ENCODE measurements at places on chromosomes 4 and X.
A peak's percentile ranks its signal among the peaks of the same experiment; 100 is the strongest.

DNA sequence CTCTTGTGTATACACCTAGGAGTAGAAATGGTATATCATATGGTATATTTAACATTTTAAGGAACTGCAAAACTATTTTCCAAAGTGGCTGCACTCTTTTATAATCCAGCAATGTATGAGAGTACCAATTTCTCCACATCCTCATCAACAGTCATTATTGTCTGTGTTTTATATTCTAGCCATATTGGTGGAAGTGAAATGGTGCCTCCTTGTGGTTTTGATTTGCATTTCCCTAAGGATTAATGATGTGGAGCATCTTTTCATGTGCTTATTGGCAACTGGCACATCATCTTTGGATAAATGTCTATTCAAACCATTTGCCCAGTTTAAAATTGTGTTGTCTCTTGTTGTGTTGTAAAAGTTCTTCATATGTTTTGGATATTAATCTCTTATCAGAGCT is 9.6 kb downstream of the BMP15 start:
- DNase-seq = no peak

GRCh38 chr4:143986180-143986579 is 33.0 kb downstream of the GYPB start:
- no peak for DNase-seq

DNA sequence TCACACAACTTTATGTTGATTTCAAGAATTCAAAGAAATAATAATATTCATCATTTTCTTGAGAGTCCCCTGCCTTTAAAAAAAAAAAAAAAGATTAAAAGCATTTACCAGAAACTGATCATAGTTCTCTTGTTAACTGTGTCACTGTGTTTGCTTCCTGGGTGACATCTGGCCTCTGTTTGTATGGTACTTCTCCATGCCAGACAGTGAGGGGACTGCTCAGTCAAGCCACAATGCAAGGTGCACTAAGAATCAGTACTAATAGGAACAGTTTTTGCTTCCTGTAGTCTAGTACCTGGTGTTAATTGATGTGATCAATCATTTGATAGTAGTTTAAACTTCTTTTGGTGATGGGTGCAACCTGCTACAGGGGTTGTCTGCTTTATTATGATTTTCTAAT is 77.5 kb downstream of the PHOX2B start:
- no peak for DNase-seq

- no peak for DNase-seq
Measured at GRCh38 chrX:1918780-1919179, 303.9 kb downstream of the ASMT start.

DNA sequence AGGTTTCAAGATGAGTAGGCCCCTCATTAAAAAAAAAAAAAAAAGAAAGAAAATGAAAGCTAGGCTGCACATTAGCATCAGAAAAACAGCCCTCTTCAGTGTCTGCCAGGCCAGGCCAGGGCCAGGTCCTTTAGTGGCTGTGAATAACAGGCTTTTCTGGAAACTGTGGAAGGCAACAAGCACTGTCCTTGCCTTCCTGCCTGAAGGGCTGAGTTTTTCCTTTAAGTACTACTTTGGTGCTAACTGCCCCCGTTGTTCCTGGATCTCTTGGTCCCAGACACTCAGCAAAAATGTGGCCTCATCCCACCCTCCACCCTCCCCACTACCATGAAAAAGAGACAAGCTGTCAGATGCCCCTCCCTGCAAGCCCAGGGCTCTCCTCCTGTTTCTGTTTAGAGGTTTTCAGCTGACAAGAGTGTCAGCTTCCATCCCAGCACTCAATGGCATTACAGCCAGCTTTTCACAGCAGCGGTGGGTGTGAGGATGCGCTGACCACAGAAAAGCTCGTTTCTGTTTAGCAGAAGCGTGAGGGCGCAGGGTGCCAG is 174.2 kb downstream of the NHS start:
- no peak for DNase-seq

- DNase-seq = no peak
Measured at GRCh38 chr4:3571921-3572320, 39.7 kb upstream of the LRPAP1 start.

- no peak for DNase-seq
Measured at GRCh38 chr4:128454881-128455280, 167.3 kb upstream of the PGRMC2 start.

DNA sequence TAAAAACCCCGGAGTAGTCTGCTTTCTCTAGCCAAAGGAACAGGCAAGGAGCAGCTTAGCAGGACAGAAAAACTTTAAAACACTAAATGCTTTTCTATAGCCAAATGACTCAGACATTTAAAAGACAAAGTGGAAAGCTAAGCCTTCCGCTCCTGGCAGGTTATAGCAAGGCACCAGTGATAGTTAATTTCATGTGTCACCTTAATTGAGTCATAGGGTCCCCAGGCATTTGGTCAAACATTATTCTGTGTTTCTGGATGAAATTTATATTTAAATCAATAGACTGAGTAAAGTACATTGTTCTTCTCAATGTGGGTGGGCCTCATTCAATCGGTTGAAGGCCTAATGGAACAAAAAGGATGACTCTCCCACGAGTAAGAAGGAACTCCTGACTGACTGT is 885.7 kb upstream of the ADGRL3 start:
- DNase-seq = no peak

- DNase-seq = peak; percentile 18
Measured at GRCh38 chr4:114400531-114400930, 198.1 kb upstream of the UGT8 start.

DNA sequence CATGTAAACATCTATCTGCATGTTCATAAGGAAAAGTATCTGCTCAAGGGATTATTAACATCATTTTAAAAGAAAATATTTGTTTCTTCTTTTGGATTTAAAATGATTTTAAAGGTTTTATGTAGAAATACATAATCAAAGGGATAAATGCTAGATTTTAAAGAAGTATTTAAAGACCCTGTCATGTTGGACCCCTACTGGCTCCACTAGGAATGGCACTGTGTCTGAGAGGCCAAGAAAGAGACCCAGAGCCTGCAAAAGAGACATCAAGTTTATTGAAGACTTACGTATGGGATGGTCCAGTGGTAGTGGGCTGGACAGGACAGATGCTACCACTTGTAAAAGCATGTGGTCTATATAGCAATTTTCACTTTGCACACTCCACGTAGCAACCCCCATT is 78.7 kb upstream of the PCDH18 start:
- no peak for DNase-seq

DNA sequence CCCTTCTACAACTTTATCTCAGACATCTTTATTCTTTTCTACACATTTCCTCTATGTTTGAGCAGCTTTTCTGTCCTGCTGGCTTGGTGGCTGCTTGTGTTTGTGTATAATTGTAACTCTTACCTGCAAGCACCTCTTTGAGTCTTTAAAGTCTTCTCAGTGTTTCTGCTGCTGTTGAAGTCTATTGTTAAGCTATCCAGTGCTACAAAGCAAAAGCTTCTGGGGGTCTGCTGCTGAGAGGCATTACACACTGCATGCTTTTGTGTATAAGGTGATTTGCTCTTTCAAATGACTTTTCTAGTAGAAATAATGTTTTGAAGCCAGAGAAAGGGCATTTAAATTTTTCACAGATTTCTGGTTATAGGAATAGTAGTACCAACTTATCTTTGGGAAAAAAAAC is 241.8 kb downstream of the DTHD1 start:
- DNase-seq = no peak

- peak; percentile 39 for DNase-seq
Measured at GRCh38 chr4:88949605-88950004, 107.4 kb downstream of the FAM13A start.

GRCh38 chr4:26729547-26729946 is 131.1 kb upstream of the STIM2 start:
- DNase-seq = no peak

GRCh38 chrX:53682885-53683555 is 3.5 kb downstream of the HUWE1 start:
- DNase-seq = peak; percentile 67

DNA sequence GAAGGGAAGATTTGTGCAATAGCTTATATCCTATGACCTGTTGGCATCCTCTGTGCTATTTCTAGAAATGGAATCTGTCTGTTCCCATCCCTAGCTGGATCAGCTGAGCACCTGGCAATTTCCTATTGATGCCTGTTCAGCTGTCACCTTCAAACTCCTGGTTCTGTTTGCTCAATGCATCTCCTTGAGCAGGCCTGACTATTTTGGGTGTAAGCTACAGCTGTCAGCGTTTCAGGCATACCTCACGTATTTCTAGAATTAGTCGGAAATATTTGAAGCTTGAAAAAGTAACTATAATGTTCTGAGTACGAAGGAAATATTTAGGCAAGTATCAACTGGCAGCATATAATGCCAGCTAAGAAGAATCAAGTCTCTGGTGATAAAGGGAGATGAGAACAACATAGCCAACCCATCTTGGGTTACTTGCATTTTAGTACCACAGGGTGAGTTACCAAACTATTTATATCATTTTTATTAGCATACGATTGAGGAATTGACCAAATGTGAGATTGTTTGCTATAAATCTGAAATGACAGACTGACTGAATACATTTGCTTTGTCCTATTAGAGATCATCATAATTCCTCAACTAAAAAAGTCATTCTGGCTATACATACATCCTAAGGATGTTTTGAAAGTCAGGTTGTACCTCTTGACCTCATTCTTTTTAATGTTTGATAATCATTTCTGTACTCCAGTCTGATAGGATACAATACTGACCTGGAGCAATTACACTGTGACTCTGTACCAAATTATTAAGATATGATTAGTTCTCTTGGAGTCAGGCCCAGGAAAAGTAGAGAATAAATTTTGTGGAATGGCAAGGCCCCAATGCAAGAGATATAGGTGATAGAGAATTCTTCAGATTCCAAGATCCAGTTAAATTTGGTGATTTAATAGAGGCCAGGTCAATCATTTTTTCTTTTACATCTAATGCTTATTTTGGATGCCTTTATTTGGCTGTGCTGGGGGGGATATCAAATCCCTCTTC is 36.4 kb upstream of the PLAC1 start:
- DNase-seq = no peak

DNA sequence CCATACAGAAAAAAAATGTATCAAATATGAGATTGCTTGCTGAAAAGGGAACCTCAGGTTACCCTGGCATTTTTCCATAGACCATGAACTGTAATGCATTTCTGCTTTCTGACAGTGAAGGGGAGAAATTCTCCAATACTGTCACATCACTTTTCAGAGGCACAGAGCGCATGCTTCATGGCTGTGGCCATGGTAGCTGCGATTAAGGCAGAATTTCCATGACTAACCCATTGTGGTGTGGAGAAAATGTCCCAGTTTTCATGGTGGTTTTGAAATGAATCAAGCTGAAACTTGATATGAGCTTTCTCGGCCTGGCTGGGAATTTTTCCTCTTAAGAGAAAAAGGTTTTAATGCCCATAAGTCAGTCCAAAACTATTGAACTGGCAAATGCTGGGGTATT is 39.5 kb upstream of the MAP3K15 start:
- DNase-seq = no peak

DNA sequence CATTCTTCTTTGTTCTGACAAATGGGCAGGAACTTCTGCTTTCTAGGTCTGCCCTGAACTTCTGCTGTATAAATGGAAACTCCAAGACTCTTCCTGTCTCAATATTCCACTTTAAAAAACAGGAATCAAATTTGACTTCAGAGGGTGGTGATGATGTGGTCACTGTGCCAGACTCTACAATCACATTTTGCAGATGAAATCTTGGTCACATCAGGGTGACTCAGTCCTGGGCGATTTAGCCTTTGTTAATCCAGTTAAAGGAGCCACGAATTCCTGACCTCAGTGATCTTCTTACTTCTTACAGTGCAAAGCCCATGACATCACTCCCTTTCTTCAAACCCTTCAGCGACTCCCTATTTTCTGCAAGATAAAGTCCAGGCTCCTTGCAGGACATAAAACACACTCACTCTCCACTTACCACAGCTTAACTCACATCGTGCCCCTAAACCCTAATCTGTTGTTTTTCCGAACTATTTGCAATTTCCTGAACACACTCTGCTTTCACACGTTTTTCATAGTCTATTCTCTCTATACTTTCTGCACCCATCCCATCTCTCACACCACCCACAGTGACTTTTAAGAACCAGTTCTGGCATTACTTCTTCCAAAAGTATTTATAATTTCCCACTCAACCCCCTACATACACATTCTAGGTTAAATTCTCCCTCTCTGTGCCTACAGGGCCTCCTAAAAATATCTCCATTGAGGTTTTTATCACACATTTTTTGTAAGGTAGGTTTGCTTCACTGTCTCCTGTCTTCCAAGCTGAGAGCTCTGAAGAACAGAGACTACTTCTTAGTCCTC is 11.1 kb downstream of the GASK1B start:
- DNase-seq = no peak

- DNase-seq = no peak
Measured at GRCh38 chr4:158750379-158750778, 18.4 kb upstream of the FNIP2 start.

GRCh38 chr4:168643111-168643795 is 146.4 kb downstream of the PALLD start:
- DNase-seq = no peak

DNA sequence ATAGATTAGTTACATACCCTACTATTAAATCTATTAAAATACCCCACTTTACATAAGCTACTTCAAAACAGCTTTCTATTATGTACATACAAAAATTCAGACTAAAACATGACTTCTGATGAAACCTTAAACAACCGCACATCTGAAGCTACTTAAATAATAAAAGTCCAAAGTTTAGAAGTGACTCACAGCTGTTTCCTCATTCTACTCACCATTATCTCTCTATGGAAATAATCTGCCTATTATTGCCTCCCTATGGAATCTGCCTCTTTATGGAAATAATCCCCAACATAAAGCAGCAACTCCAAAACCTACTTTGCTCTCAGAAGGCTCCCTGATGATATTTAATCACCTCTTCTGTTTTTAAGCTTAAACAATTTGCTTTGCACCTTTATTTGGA is 15.7 kb upstream of the BANK1 start:
- DNase-seq = no peak

DNA sequence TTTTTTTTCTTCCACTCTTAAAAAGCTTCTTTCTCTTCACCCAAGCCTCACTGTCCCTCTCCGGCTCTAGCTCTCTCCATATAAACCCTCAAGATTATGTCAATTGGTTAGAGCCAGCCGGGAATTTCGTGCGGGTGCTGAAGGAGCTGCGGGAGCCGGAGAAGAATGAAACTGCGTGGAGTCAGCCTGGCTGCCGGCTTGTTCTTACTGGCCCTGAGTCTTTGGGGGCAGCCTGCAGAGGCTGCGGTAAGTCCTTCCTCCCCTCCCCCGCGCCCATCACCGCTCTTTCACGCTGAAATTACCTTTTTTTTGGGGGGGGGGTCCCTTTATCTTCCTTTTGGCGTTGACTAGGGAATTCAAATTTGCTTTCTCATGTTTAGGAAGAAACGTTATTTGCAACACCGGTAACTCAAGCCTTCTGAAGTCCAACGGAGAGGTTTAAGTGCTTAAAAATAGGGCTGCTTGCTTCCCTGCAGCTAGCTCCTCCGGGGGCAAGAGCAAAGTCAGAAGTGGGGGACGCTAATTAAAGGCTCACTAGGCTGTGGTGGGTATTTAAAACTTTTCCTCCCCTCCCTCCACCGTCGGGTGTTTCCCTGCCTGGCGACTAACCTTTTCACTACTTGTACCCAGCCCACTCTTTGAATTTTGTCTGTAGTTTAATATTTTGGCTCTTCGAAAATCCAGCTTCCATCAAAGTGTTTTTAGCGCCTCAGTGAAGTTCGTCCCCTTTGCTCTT is 491 bp downstream of the COL4A5 start:
- no peak for DNase-seq

GRCh38 chr4:123412700-123413512 is 16.3 kb downstream of the SPRY1 start:
- no peak for DNase-seq

- no peak for DNase-seq
Measured at GRCh38 chr4:57424232-57424897, 314.2 kb upstream of the IGFBP7 start.

Data from NCI-H1436 (cell line).